ENCODE measurements at places on chromosomes 6 and 20. TPM values are rescaled to one million over a fixed set of nuclear protein-coding genes. Genes with fewer than 3 reads are reported as not detected.

DNA sequence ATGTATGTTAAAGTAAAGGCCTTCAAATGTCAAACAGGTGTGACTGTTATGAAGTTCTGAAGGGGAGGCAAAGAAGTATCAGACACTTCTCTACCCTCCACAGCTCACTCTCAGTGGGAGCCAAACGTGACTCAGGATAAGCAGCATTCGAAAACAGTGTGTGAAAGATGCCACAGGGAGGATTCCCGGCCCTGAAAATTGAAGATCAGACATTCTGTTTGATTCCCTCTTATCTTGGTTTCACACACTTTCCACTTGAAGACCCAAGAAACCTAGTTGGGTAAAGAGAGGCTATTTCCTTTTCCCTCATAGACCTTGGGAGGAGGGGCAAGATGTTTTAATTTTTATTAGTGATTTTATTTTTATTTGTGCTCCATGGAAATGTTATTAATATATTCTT, 164.2 kb upstream of the SUPT3H start:
- no peak overlapping the region for H3K4me3 ChIP-seq
- peaks cover 3% of the 10 kb centered on the region for H3K36me3 ChIP-seq
- H3K27ac ChIP-seq = no peak overlapping the region
- DNase-seq = no peak

The PTPRT gene
- 0.25 TPM for total RNA-seq

The TTLL9 gene
- 0.41 TPM for total RNA-seq

DNA sequence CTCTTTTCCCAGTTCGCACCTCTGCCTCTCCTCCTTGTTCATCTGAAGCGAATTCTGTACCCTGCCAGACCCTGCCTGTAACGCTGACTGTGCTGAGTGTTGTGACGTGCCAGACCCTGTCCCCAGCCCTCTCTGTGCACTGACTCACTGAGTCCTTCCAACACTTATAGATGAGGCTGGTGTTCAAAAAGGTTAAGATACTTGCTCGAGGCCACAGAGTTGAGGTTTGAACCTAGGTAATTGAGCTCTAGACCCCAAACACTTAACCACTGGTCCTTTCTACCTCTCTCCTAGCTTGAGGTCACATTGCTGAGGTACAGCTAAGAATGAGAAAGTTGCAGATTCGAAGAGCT, 45.7 kb upstream of the NEDD9 start:
- H3K27me3 ChIP-seq = no peaks in the 10 kb centered on the region
- peaks cover 22% of the 10 kb centered on the region for H3K4me1 ChIP-seq
- DNase-seq = peak; percentile 14
- peak overlapping the region; percentile 81 for H3K27ac ChIP-seq
- H3K4me3 ChIP-seq = peak overlapping the region; percentile 13
- no peaks in the 10 kb centered on the region for H3K36me3 ChIP-seq

DNA sequence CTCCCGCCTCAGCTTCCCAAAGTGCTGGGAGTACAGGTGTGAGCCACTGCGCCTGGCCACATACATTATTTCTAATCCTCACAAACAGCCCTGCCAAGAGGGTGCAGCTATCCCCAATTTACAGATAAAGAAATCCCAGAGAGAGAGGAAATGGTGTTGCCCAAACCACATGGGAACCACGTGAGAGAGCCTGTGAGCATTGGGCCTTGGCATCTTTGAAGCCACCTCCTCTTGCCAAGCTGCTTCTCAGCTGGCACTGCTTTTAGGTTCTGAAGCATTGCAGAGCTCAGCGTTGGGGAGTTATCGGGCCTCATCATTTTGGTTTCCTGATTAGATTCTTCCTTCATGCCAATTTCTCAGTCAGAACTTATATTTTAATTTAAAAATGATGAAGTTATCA, 80.3 kb downstream of the CTNNBL1 start:
- no peak overlapping the region for H3K27ac ChIP-seq
- peaks cover 2% of the 10 kb centered on the region for H3K36me3 ChIP-seq
- H3K4me3 ChIP-seq = no peak overlapping the region
- no peak for DNase-seq
- no peaks in the 10 kb centered on the region for H3K4me1 ChIP-seq
- no peaks in the 10 kb centered on the region for H3K27me3 ChIP-seq

The TEAD3 gene
- 75.5 TPM for total RNA-seq

The HEY2 gene
- total RNA-seq = 1.0 TPM

- no peak overlapping the region for H3K27ac ChIP-seq
- peaks cover 2% of the 10 kb centered on the region for H3K36me3 ChIP-seq
- H3K27me3 ChIP-seq = no peaks in the 10 kb centered on the region
- no peak overlapping the region for H3K4me3 ChIP-seq
Measured at GRCh38 chr6:44133003-44133931, 5.9 kb downstream of the TMEM63B start.

DNA sequence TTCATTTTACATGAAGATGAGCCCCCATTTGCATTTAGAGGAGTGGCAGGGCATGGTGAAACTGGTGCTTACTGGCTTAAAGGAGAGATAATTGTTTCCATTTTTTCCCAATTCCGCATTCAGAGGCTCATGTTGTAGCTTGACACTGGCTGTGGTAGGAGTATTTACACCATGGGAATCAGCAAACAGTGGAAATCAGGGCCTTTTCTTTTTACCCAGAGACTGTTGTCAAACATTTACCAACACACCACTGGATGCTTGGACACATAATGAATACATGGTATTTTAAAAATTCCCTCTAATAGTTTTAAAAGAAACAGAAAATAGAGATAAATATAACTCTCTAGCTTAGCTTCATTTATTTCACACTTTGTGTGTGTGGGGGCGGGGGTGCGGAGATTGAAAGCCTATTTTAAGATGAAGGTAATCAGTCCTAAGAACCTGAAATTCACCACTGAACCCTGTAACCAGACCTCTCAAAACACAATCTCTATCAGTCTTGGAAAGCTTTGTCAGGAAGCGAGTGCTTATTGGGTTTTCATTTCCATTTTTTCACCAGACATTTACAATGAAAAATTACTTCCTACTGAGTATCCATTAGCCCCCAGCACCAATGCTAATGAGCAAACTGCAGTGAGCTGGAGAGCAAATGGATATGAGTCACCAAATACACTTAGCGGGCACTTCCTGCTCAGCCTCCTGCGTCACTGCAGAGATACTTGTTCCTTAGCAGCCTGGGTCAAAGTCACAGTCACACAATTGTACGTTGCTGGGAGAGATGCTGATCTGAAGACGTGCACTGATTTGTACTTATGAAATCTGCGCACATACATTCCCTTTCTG, 532.0 kb downstream of the BCKDHB start:
- H3K27ac ChIP-seq = peak overlapping the region; percentile 83
- H3K4me3 ChIP-seq = peak overlapping the region; percentile 2
- H3K4me1 ChIP-seq = peaks cover 17% of the 10 kb centered on the region
- H3K36me3 ChIP-seq = no peaks in the 10 kb centered on the region
- no peaks in the 10 kb centered on the region for H3K27me3 ChIP-seq
- peak; percentile 99 for DNase-seq
